ENCODE measurements at places on chromosomes 5 and 9.
A peak's percentile ranks its signal among the peaks of the same experiment; 100 is the strongest.

- no peak for DNase-seq
Observed at GRCh38 chr5:169569513-169569912, 14.1 kb upstream of the SPDL1 start.

DNA sequence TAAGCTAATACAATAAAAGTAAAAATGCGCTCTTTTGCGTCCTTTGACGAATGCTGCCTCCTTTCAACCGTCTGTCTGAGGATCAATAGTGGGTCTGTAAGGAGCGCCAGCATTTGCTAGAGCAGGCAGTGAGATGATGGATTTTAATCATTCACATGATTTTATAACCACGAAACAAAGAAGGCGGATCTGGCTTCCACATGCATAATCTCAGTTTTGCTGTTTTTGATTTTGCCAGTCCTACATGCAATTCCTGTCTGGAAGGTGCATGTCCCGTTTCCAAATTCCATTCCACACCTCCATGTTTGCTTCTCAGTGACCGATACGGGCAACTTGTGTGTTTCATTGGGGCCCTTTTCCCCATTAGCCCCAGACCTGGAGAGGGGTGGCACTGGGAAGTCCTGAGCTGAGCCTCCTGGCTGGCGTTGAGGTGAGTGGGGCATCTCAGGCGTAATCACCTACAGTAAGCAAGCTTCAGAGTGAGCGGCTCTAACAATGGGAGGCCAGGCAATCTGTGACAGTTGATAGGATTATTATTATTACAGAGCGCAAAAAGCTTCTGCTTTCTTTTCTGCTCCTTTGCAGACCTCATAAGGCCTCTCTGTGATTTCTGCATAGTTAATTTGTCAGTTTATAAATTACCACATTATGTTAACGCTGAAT is 405.4 kb downstream of the ZSWIM6 start:
- no peak for DNase-seq

DNA sequence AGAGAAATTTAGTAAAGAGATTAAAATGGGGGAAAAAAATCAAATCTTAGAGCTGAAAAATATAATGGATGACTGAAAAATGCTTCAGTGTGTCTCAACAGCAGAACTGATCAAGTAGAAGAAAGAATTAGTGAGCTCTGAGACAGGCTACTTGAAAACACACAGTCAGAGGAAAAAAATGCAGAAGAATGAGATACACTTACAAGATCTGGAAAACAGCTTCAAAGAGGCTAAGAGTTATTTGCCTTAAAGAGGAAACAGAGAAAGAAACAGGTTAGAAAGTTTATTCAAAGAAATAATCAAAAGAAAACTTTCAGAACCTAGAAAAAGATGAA is 70.5 kb upstream of the OR2K2 start:
- no peak for DNase-seq

DNA sequence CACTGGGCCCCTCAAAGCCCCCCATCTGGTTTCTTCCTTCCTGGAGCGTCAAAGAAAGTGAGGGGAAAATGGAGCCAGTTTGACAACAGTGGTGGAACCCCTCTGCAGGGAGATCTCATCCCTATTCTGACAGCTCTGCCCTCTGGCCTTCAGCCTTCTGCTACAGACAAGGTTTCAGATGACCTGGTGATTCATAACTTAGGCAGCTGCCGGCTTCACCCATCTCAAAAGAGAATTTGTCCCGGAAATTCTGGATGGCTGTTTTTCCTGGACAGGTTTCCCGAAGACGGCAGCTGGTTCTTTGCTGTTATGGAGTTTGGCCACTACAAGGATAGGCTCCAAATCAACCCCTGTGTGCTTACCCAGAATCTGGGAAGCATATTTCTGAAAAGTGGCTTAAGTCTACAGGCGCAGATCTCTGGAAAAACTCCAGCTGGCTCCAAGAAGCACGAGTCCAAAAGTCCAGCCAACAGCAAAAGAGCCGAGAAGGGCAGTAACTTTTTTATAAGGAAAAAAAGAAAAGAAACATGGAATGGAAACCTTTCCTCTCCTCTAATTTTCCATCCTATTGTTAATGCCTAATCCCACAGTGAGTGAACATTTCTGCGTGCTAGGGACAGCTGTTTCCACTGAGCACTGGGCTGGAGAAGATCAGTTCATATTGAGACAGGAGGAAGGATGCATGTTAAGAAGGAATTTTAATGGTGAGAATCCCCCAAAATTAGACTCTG is 54.5 kb downstream of the ZNF366 start:
- peak; percentile 92 for DNase-seq

DNA sequence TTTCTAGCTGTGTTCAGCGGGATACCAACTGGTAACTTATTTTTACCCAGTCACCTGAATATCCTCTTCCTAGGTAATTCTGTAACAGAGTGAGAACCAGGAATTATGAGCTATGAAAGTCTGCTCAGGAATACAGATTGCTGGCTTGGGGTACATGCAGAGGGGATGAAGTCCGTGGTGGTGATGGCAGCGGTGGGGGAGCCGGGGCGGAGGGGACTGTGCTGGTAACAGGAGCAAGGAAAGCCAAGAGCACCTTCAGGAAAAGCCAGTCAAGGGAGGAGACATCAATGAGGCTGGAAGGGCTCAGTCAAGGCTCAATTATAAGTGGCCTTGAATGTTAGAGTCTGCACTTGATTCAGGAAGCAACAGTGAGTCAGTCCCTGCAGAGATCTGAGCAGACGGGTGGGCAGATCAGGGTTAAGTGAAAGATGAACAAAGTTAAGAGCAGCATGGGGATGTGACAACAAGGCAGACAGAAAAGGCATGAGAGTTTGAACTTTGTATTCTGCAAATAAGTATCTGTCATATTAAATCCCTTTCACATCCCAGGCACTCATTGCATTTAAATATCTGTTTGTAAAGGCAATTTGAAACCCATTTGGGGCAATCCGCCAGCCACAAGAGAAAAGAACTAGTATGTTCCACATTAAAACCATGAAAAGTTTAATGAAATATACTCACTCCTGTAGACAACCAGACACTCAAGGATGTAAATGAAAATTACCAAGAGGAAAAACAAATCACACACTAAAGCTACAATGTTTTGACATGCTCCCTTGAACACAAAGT is 101.2 kb downstream of the TTC39B start:
- DNase-seq = no peak

- DNase-seq = no peak
Observed at GRCh38 chr5:43429706-43430105, 17.5 kb upstream of the CCL28 start.

DNA sequence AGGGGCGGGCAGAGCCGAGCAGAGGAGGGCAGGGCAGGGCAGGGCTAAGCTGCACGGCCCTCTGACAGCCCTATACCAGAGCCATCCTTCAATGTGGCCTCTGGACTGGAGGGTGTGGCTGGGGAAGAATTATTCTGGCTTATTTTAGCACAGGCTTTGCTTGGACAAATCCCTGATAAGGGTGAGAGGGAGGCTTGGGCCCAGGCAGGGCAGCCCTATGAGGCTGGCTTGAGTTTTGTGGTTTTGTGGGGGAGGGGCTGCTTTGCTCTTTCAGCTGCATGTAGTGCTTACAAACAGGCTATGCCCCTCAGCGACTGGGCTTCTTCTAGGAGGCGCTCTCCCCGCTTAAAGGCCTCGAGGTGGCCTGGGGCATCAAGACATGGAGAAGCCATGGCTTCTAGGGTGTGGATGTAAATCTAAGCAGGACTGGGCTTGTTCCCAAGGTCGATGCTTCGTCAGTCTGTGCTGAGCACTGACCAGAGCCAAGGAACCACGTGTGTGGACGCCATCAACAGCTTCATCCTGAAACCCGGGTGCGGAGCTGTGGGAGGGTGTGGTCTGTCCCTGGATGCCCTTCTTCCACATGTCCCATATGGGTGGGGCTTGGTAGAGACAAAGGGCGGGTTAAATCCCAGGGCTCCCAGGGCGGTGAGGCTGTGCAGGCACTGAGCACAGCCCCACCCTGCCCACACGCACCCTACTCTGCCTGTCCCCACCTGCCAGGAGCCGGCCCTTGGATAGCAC is 45.7 kb upstream of the IPPK start:
- DNase-seq = peak; percentile 91

- peak; percentile 45 for DNase-seq
Observed at GRCh38 chr5:164370841-164371240, 865.4 kb downstream of the MAT2B start.

DNA sequence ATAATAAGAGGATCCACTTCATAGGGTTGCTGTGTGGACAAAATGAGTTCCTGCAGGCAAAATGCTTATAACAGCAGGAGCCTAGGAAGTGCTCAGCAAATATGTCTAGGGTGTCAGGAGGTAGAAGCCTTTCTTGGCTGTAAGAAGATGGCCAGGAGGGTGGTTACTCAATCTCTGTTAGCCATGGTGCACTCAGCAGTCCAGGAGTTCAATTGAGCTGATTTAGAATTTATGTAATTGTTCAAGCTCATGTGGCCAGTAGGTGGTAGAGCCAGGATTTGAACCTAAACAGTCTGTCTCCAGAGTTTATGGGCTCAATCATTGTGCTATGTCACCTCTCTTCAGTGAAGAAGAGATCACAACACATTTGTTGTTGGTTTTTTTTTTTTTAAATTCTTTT is 381.2 kb downstream of the KIF4B start:
- DNase-seq = no peak

DNA sequence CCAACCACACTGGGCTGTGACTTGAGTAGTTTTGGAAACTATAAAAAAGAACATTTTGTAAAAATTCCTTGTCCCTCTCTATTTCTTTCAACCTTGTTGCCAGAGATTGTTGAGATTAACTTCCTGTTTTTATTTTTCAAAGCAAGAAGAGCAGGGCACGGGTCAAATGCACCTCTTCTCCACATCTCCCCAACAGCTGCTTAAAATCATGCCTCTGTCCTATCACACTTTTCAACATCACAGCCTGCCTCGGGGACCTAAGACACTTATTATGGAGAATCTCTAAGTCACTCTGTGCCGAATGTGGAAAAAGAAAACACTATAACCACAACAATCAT is 280.3 kb upstream of the TNC start:
- DNase-seq = no peak

GRCh38 chr9:14447103-14447502 is 133.2 kb upstream of the NFIB start:
- no peak for DNase-seq

DNA sequence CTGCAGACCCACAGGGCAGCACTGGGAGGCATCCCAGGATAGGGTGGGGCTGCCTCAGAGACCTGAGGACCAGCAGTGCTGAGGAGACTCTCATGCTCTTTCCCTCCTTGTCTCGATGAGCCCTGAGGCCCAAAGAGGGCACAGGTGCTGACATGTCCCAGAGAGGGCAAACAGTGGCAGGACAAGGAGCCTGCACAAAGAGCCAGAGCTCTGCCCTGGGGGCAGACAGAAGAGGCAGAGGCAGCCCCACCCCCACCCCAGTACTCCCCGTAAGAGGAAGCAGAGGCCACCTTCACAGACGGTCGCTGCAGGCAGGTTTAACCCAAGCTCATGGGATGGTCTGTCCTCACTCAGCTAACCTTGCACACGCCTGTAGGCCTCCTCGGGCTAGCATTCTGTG is 29.4 kb upstream of the TTLL11 start:
- DNase-seq = peak; percentile 27

GRCh38 chr5:5422819-5423515 is 490 bp downstream of the ICE1 start:
- DNase-seq = peak; percentile 18

DNA sequence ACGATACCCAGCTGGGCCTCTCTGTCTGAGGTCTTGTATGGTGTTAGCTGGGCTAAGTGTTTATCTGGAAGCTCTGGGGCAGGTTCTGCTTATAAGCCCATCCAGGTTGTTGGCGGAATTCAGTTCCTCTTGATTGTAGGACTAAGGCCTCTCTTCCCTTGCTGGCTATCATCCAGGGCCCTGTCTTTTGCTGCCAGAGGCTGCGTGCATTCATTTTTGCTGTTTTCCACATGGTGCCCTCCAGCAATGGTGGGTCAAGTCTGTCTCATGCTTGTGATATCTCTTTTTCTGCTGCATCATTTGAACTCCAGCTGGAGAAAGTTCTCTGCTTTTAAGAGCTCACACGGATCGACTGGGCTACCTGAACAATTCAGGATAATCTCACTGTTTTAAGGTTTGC is 105.7 kb upstream of the ZNF618 start:
- no peak for DNase-seq

DNA sequence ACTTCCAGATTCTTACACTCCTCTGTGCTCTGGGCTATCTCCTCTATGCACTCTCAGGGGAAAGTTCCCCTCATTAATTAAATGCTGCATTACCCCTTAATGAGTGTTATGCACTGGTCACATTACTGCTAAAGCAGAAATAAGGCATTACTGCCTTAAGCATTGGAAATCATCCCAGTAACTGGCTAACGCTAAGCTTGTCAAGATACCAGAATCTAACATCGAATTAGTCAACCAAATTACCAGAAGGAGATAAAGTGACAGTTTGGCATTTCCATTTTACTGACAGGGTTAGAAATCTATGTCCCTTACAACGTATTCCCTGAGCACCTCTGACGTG is 69.5 kb upstream of the FAM169A start:
- DNase-seq = no peak

GRCh38 chr5:30604648-30605262 is 588.7 kb upstream of the CDH6 start:
- no peak for DNase-seq

DNA sequence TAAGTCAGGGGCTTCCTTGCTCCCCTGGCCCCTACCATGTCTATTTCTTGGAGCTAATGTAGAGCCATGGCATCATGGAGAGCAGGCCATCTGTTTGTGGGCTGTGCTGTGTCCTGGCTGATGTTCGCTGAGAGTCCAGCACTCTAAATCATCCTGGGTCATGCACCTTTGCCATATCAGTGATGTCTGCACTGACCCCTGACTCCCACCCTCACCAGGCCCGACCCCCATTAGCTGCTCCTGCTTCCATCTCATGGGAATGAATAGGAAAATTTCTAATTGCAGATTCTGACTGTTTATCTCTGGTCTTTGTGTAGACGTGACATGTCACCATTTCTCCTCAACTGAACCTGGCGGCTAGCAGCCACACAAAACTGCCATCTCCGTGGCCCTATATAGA is 236.9 kb downstream of the NSG2 start:
- no peak for DNase-seq

- DNase-seq = no peak
Observed at GRCh38 chr9:13032585-13032984, 246.9 kb downstream of the MPDZ start.

- no peak for DNase-seq
Observed at GRCh38 chr5:123124126-123124858, 35.3 kb downstream of the PRDM6 start.

DNA sequence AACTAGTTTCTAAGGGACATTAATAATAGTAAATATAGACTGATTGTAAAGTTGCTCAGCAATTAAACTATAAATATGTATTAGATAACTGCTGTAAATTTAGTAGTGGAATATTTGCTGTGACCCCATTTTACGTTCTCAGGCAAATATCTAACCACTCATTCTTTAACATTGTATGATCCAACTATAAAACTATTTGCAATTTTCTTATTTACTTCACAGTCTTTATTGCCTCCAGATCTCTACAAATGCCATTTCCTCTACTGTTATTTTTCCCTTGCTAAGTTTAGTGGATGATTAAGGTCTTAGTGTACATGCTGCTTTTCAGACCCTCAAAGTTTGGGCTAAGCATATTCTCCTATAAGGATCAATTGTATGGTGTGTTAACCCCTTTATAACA is 526.2 kb upstream of the ST8SIA4 start:
- DNase-seq = no peak
